ENCODE measurements at places on chromosomes 6 and 20.
A peak's percentile ranks its signal among the peaks of the same experiment; 100 is the strongest.

- no peak for DNase-seq
These were observed 40.4 kb upstream of the NOP56 start for GRCh38 chr20:2612073-2612472.

DNA sequence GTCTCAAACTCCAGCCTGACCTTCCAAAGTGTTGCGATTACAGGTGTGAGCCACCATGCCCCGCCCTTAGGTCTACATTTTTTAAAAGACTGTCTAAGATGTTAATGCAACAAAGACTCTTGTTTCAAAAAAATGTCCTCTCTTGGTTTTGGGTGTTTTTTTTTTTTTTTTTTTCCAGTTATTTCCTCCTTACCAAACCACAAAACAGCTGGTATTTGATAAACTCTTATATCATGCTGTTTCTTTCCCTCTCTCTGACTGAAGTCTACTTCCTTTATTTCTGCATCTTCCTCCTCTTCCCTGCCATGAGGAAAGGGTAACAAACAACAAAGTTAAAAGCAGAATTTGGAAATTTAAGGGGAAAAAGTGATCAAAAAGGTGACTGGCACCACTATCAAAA is 21.2 kb downstream of the STK38 start:
- DNase-seq = no peak

DNA sequence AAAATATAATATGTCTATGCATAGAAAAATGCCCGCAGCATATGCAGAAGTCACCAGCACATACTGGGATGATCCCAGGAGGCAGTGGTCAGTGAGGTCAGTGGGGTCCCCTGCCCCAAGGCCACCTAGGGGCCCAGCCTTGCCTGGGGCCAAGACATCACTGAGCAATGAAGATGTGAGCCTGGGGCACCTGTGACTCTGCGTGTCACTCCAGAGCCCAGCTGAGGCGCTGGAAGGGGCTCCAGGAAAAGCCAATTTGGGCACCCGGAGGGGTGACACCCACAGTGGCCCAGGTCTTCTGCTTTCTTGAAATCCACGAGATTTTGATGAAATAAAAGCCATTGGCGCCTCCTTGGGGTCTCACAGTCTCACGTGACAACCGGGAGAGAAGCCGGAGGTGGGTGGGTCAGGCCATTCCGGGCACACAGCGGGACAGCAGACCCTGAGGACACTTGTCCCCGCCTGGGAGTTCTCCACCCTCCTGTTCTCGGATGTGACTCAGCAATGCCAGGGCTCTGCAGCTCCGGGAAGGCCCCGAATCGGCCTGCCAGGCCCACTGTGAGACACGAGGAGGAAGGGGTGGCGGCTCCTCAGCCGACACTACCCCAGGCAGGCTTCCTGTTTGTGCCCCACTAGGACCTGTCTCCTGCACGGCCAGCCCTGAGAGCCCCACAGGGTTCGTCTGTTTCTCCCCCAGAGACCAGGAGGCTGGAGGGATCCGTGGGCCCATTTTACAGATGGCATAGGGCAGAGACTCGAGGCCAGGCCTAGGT is 24.4 kb upstream of the SLCO4A1 start:
- peak; percentile 20 for DNase-seq

GRCh38 chr6:17919496-17919895 is 67.9 kb downstream of the KIF13A start:
- DNase-seq = no peak
